Activated CD4-positive, alpha-beta T cell treated with anti-CD3 and anti-CD28 coated beads, Interleukin-2, amount 50 U/mL, for 16 hours (primary cell): ENCODE measurements at places on chromosomes 3 and 15.
A peak's percentile ranks its signal among the peaks of the same experiment; 100 is the strongest.

GRCh38 chr3:99503350-99503749 lies 135.0 kb upstream of the COL8A1 start:
- no peak for DNase-seq

GRCh38 chr3:72665701-72666446 lies 182.4 kb downstream of the SHQ1 start:
- DNase-seq: peak; percentile 35

DNA sequence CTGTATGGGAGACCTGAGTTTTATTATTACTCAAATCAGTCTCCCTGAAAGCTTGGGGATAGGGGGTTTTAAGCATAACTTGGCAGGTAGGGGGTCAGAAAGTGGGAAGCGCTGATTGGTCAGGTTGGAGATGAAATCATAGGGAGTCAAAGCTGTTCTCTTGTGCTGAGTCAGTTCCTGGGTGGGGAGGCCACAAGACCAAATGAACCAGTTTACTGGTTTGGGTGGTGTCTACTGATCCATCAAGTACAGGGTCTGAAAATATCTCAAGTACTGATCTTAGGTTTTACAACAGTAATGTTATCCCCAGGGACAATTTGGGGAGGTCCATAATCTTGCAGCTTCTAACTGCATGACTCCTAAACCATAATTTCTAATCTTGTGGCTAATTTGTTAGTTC lies 17.8 kb upstream of the IQCF6 start:
- peak; percentile 79 for DNase-seq

GRCh38 chr3:12097971-12098370 lies 60.7 kb downstream of the TIMP4 start:
- DNase-seq: peak; percentile 9

- no peak for DNase-seq
Observed at GRCh38 chr15:96849271-96849900, 518.9 kb downstream of the NR2F2 start.

DNA sequence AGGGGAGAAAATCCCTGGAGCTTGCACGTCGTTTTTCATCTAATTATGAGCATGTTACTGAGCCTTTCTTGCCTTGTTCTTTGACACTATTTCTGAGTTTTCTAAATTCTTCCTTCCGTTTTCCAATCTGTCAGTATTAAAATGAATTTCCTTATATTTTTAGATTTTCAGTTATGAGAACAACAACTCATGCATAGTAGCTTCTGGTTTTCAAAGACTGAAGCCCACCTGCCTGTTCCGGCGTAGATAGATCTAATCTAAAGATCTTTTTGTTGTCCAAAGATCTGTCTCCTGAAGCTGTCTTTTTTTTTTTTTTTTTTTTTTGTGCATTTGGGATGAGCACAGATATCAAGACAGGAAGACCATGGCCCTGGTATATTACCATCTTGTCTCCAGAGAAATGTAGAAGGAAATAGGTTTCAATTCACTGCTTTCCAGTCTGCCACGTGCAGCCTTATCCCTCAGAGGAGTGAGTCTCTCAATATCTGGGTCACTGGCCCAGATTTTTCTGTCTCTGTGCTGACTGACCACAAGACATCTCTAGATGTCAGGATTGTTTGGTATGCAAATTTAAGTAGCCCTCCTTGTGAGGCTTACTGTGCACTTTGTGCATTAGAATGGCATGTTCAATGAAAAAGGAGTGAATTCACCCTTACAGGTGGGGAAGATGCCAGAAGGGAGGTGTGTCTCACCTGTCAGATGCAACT lies 222.3 kb upstream of the TMC3 start:
- no peak for DNase-seq

- no peak for DNase-seq
Observed at GRCh38 chr3:13349823-13350222, 70.3 kb downstream of the NUP210 start.

GRCh38 chr3:171328419-171329082 lies 131.7 kb downstream of the TNIK start:
- peak; percentile 8 for DNase-seq

DNA sequence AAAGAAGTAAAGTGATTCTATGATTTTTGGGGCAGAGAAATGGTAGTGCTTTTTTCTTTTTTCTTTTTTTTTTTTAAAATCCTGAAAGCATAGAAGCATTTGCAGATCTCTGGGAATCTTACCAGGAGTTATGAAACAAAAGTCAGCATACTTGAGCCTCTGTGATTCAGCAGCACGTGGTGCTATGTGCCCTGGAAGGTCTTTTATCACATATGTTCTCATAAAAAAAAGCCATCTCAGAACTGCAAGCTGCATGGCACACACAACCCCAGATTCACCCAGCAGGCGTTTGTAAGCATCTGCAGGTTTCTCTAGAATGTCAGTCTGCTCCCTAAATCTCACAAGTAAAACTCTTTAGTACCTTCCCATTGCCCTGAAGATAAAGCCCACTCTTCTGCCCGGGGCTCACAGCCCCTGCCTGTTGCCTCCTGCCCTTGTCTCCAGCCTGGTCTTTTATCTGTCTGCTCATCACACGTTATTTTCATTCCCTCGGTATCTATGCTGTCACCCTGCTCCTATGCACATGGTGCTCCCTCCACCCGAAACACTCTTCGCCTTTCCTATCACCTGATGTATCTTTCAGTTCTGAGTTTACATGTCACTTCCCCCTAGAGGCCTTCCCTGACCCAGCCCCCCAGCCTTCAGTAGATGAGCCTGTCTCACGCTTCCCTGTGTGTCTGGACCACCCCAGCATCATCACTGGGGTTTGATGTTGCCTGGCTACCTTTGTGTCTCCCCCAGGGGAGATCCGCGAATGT lies 72.4 kb downstream of the CHDH start:
- peak; percentile 45 for DNase-seq

GRCh38 chr3:159131376-159131775 lies 329.5 kb downstream of the MFSD1 start:
- no peak for DNase-seq

DNA sequence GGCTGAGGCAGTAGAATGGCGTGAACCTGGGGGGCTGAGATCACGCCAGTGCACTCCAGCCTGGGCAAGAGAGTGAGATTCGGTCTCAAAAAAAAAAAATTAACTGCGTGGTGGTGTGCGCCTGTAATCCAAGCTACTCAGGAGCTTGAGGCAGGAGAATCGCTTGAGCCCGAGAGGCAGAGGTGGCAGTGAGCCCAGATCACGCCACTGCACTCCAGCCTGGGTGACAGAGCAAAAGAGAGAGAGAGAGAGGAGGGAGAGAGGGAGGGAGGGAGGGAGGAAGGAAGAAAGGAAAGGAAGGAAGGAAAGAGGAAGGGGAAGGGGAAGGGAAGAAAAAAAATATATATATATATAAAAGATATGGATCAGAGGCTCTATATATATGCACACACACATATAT lies 6.0 kb downstream of the TM4SF19 start:
- DNase-seq: no peak
